Stimulated activated CD4-positive, alpha-beta T cell treated with anti-CD3 and anti-CD28 coated beads, TNF-alpha, amount 100 ng/mL, for 24 hours (primary cell): ENCODE measurements at places on chromosomes 2 and 18.

GRCh38 chr2:110852051-110852450 is 119.7 kb downstream of the ACOXL start:
- DNase-seq = no peak

- no peak for DNase-seq
Observed at GRCh38 chr2:58155160-58155778, 85.9 kb downstream of the FANCL start.

DNA sequence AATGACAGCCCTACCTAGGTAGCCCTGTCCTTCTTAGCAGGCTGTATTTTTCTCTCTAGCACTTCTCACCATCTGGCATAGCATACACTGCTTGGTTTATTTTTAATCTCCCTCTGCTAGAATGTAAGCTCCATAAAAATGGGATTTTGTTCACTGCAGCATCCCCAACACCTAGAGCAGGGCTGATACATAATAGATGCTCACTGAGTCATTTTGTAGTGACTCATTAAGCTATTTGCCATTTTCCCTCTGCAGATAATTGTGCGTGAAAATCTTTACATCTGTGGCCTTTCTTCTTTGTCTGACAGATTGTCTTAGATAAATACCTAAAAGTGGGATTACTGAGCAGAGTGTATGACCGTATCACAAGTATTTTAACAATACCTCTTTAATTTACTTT is 82.5 kb downstream of the CERS6 start:
- no peak for DNase-seq

GRCh38 chr2:55159037-55159651 is 72.9 kb downstream of the CLHC1 start:
- no peak for DNase-seq

DNA sequence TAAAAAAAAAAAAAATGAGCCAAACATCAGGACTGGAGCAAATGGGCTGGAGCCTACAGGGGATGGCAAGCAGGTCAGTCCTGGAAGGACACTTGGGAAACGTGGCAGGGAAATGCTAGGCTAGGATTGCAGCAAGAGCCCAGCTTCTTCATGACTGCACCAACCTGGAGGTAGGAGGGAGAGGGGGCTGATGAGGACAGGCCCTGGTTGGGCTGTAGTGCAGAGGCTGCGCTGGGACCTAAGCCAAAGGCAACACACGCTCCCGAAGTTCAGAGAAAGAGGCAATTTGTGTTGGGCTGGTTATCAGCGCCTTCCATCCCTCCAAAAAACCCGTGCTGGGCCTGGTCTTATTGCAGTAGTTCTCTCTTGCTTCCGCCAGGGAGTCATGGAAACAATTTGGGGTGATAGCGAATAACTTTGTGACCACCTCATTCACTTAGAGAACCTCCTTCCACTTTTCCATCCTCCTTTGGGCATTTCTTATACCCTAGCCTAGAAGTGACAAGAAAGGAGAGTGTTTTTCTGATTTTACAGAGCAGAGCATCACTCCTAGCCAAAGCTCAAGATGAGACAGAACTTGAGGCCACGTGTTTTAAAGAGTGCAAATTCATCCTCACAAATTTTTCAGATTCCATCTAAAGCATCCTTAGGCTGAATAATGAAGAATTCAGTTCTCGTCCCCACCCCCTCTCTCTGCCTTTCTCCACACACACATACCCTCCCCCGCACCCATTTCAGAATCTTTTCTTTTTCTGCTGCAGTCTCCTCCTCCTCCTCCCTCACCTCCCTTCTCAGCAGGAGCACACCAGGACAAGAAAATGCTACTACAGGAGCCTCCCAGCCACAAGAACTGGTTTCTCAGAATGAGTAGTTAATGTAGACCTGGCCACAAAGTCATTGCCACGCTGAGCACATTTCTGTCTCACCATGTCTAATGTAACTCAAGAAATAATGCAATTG is 82.5 kb upstream of the STPG4 start:
- no peak for DNase-seq

GRCh38 chr2:168424971-168425370 is 31.1 kb upstream of the CERS6 start:
- no peak for DNase-seq

DNA sequence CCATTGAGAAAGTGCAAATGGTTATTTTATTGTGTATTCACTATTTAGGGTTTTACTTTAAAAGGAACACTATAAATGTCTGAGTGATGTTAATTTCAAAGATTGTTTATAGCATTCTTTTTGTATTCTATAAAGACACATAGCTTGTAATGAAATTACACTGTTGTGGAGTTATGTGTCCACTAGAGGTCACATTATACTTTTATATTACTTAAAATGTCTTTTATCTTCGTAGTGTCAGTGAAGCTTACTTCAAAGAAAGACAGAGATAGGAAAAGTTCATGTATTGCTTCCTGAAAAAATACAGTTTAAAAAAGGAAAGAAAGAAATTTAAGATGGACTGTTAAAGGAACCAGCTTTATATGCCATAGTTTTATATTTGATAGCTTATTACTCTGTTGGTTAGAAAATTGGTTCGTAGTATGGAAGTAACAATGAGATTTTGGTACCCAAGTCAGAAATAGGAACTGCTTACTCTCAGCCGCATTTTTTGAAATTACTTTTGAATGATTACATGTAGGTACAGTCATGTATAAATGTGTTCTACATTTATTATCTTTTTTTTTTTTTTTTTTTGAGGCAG is 20.5 kb downstream of the APLF start:
- DNase-seq = no peak

DNA sequence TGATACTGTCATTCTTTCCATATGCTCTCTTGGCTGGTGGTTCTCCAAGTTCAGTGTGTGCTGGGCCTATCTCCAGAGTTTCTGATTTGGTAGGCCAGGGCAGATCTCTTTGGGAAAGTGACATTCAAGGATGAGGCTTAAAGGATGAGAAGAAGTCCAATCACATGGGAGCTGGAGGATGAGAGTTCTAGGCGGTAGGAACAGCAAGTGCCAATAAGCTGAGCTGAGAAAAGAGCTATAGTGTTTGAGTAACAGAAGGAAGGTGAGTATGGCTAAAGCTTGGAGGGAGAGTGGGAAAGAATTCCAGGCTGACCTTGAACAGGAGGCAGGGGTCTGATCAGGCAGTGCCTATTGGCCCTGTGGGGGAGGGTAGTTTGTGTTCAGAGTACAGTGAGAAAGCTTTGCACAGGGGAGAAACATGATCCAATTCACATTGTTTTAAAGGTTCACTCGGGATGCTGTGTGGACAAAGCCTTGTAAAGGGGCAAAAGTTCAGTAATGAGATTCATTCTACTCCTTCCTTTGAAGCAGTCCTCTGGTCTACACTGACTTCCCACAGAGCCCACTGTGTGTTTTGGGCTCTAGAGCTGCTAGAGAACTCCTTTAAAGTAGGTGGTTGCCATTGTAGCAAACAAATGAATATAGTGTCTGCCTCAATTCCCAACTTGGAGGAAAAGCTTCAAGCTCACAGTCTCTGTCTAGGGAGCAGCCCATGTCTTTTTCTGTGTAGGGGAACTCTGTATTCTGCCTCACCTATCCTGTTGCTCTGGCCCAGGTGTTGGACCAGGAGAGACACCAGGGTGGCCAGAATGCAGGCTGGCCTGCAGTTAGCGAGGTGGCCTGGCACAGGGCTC is 81.8 kb downstream of the FASTKD2 start:
- DNase-seq = no peak
